Astrocyte (in vitro differentiated cells and primary cell): ENCODE measurements at places on chromosomes 6 and 20.

GRCh38 chr6:106223300-106223930, 102.1 kb downstream of the ATG5 start:
- peak; percentile 51 for DNase-seq

GRCh38 chr6:37150314-37150713, 19.6 kb upstream of the PIM1 start:
- DNase-seq = no peak

DNA sequence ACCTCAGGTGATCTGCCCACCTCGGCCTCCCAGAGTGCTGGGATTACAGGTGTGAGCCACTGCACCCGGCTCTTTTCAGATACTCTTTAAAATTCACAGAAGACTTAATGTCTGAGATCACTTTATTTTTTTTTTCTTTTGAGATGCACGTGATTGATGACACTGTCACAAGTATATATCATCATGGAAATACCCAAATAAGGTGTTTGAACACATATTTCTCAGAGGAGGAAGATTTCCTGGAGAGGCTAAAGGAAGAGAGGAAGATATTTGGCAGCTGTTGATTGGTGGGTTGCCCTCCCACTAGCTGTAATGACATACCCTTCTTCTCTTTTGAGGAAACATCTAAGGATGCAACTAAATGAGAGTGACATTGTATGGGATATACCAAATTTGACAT, 225.9 kb upstream of the CITED2 start:
- no peak for DNase-seq

DNA sequence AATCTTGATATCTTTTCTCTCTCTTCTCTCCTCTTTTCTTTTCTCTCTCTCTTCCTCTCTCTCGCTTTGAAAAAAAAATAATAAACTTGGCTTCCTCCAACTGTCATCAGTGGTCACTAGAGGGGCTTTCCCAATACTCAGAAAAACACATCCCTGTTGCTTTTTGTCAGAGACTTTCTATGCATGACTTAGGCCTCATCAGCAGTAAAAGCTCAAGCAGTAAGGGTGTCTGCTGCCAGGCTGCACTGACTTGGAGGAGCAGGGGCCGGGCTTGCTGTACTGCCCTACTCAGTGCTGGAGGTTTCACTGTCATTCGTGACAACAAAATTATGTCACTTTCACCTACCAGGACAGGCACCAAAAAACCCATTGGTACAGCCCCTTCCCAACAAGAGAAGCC, 272.0 kb downstream of the ADGB start:
- no peak for DNase-seq

- DNase-seq = no peak
These were observed 42.9 kb downstream of the TMEM244 start for GRCh38 chr6:129818251-129818650.

GRCh38 chr6:149293244-149293643, 24.3 kb upstream of the TAB2 start:
- DNase-seq = no peak

- no peak for DNase-seq
These were observed 2.8 kb downstream of the PBX2 start for GRCh38 chr6:32187009-32187709.

DNA sequence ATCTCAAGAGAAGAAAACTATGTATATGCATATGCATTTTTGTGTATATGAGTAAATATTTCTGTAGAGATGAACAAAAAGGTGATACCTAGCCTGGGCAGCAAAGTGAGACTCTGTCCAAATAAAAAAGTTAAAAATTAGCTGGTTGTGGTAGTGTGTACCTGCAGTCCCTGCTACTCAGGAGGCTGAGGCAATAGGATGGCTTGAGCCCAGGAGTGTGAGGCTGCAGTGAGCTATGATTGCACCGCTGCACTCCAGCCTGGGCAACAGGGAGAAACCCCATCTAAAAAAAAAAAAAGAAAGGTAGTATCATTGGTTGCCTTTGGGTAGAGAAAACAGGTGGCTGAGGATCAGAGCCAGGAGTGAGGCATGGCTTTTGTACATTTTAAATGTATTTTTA, 50.9 kb downstream of the KLHL31 start:
- DNase-seq = no peak

DNA sequence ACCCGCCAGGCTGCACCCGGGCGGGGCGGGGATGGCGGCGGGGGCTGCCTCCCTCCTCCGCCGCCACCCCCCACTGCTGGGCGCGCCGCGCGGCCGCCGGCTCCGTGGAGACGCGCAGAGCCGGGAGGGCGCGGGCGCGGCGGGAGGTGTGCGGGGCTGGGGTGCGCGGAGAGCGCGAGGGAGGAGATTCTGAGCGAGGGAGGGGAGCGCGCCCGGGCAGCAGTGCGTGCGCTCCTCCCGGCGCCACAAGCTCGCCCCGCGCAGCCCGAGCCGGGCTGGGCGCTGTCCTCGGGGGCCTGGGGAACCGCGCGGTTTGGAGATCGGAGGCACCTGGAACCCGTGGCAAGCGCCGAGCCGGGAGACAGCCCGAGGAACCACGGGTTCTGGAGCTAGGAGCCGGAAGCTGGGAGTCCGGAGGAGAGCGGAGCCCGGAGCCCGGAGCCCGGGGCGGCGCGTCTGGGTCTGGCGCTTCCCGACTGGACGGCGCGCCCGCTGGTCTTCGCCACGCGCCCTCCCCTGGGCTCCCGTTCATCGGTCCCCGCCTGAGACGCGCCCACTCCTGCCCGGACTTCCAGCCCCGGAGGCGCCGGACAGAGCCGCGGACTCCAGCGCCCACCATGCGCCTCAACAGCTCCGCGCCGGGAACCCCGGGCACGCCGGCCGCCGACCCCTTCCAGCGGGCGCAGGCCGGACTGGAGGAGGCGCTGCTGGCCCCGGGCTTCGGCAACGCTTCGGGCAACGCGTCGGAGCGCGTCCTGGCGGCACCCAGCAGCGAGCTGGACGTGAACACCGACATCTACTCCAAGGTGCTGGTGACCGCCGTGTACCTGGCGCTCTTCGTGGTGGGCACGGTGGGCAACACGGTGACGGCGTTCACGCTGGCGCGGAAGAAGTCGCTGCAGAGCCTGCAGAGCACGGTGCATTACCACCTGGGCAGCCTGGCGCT, at the start of gene NTSR1:
Gene NTSR1 (plus strand): TSS at position 246 of the 946 bp plus-strand sequence. CDS start 372 bp downstream, at position 618.
- DNase-seq = no peak

DNA sequence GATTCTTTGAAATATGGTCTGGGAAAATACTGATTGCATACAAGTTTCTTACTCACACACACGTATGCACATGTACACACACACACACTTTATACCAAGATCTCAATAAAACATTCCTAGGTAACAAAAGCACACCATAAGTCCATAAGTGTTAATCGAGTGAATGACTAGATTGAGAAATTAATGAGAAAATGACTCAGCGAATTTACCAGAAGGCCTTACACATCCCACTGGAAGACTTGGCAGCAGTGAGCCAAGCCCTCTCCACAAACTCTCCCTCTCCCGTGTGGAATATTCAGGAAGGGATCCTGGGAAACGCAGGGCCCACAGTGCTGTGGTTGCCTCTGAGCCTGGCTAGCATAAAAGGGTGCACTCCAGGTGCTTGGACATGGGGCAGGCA, 227.2 kb downstream of the LY86 start:
- DNase-seq = no peak

DNA sequence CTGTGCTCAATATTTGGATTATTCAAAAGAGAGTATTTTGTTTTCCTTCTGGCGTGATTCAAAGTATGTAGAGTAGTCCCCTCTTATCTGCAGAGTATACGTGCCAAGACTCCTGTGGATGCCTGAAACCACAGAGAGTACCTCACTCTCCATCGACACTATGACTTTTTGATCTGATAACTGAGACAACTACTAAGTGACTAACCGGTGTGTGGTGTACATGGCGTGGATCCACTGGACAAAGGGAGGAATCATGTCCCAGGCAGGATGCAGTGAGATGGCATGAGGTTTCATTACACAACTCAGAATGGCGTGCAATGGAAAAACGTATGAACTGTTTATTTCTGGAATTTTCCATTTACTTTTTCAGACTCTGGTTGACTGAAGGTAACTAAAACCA, 112.2 kb upstream of the PDE7B start:
- peak; percentile 100 for DNase-seq

DNA sequence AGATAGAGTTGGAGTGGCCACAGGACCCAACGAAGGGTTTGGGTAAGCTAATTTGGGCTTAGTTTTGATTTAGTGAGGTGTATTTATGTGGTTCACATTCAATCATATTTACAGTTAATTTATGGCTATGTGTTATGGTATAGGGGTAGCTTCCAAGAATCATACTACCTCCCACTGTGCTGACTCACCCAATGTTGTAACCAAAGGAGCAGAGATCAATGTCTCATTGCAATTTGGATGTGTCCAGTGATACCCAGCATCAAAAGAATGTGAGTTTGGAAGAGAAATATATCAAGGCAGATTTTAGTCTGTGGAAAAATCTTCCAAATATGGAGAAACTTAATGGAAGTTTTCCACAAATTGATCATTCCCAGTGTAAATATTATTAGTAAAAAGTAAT, 25.3 kb upstream of the SMIM8 start:
- DNase-seq = no peak

GRCh38 chr6:81969814-81970213, 217.3 kb upstream of the TENT5A start:
- DNase-seq = no peak

GRCh38 chr6:39681674-39682121, 43.5 kb downstream of the KIF6 start:
- DNase-seq = peak; percentile 52

DNA sequence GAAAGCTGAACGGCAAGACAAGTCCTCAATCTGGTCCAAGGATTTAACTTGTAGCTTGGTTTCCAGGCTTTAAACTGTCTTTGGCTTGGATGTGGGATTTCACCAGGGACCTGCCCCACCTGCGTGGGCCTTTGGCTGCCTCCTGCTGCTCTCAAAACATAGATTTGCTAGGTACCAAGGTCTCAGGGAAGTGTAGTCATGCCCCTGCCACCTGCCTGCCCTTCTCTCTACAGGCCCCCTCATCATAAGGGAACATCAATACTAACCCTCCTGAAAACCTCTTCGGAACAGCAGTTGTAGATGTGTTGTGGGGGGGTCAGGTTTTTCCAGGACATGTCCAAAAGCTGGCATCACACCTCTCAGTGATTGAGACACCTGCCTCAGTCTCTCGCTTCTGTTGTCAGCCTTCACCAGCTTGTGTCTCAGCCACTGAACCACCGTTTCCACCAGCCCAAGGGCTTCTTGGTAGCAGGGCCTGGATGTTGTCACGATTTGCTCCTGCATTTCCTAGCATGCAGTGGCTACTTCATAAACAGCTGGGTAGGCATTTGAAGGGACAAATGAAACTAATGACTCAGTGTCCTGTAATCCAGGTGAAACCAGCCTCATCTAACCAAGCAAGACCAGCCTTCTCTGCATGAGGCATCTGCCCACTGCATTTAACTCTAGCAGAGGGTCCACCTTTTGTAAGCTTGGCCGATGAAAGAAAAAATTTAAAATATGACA, 141.6 kb upstream of the THBS2 start:
- no peak for DNase-seq

DNA sequence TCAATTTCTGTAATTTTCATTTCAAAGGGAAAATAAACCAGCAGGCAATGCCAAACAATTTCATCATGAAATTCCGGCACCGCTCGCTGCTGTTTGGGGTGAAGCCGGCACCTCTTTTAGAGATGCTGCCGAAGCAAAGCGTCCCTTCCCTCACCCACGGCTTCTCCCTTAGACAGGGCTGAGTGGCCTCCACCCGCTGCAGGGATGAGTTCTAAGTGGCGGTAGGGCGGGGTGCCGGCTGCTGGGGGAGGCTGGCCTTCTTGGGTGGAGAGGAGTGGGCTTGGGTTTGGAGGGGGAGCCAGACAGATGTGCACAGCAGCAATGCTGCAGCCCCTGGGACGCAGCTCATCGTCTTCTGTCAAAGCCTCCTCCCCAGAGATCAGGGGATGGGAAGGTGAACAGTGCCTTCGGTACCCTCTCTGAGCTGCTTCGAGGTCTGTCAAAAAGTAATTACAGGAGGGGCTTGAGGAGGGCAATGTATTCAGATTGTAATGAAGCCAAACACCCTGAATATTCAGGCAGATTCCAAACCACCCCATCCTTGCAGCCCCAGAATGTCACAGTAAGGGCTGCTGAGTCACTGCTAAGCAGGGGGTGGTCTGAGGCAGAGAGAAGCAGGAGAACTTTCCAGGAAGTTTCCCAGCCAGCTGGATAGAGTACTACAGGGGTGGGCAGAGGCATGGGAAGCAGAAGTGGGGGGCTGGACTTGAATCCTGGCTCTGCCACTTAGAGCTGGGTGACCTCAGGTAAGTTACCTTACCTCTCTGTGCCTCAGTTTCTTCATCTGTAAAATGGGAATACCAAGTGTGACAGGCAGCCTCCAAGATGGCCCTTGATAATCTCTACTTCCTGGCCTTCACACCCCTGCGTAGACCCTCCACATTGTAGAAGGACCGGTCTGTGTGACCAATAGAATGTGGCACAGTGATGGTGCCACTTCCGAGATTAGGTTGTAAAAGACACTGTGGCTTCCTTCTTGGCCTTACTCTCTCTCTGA, 96.6 kb downstream of the SULF2 start:
- DNase-seq = peak; percentile 58

DNA sequence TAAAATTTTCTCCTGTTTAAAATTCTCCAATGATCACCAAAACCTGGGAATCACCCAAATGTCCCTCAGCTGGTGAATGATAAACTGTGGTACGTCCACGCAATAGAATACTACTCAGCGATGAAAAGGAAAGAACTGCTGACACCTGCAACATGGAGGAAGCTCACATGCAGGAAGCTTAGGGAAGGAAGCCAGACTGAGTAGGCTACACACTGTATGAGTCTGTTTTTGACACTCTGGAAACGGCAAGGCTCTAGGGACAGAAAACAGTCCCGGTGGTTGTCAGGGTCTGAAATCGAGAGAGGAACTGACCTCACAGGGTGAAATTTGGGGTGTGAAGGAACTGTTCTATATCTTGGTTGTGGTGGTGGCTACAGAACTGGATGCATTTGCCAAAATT, 25.2 kb upstream of the TLDC2 start:
- DNase-seq = no peak

DNA sequence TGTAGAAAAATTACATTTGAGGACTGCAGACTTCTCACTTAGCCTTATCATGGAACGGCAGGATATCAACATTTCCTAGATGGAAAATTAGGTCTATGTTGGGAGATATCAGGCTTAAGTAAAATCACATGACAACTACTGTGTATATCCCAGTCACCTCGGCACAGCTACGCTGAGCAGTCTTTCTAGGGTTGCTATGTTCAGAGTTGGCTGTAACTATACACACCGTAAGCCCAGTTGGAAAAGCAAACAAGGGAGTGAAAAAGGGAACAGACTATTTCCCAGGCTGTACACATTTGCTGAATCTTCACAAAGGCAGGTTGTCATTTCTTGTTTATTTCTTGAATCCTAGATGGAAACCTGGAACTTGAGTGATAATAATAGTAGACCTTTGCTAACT, 80.7 kb upstream of the PTPRK start:
- DNase-seq = peak; percentile 62
